SK-N-MC (cell line): ENCODE measurements at places on chromosomes 1 and 21.

- no peak for DNase-seq
These were observed 266.5 kb upstream of the USP24 start for GRCh38 chr1:55481634-55482033.

- DNase-seq, result no peak
These were observed 46.3 kb upstream of the TNFSF18 start for GRCh38 chr1:173097001-173097400.

- no peak for DNase-seq
These were observed 61.5 kb downstream of the TNN start for GRCh38 chr1:175129182-175129581.

GRCh38 chr1:172837816-172838679 lies 179.1 kb downstream of the FASLG start:
- no peak for DNase-seq

- DNase-seq, result no peak
These were observed 226.4 kb downstream of the LBR start for GRCh38 chr1:225201447-225201846.

- no peak for DNase-seq
These were observed 307.4 kb upstream of the ADGRL2 start for GRCh38 chr1:81493102-81493869.

- DNase-seq, result no peak
These were observed 187.2 kb downstream of the FGGY start for GRCh38 chr1:59484096-59484495.

DNA sequence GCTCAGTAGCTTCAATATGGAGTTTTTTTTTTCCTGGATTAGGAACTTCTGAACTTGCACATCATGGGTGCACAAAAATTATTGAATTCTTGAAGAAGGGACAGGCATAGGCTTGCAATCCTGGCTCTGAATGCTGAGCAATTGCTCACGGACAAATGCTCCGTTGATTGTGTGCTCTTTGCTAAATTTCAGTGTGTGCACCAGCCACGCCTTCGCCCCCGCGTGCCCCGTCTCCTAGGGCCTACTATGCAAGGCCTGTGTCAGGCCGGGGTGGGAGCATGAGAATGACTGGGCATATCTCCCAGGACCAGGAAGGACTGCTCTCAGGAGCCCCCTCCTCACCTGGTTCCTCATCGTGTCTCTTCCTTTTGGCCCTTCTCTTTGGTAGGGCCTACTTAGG lies 17.4 kb downstream of the IL6R start:
- no peak for DNase-seq

DNA sequence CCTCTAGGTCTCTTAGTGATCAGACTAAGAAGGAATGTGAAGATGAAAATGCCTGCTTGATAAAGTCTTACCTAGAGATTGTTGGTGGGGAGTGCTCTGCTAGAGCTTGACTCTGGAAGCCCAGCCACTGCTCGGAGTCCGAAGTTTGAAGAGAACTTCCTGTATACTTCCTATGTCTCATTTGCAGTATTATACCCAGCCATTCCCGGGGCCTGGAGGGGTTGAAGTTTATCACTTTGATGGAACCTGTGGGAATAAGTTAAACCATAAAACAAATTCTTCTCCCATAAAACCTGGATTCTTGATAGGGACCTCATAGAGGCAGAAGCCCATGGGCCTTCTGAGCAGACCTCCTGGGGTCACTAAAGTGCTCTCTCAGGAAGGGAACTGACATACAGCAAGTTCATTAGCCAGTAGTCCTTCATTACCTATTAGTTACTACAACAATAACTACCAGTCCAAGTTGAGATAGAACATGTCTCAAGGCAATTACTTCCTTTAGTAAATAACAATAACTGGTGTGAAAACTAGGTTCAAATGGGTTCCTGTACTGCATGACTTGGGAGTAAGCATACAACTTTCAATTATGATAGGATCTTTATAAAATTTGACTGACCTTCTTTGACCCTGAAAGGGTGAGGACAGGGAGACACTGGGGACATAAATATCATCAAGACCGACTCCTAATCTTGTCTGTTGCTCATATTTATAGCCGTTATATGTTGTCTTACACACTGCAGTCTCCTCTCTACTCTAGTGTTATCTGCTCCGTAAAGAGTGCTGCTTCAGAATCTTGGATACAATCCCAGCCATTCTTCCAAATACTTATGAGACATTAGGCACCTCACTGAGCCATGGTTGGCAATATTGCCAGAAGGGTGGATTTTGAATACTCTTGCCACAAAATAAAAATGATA lies at the start of gene OR6N1:
Gene OR6N1 (minus strand): TSS at position 246 of the 917 bp plus-strand sequence. CDS start 5,513 bp downstream, outside the sequence.
- DNase-seq, result no peak

DNA sequence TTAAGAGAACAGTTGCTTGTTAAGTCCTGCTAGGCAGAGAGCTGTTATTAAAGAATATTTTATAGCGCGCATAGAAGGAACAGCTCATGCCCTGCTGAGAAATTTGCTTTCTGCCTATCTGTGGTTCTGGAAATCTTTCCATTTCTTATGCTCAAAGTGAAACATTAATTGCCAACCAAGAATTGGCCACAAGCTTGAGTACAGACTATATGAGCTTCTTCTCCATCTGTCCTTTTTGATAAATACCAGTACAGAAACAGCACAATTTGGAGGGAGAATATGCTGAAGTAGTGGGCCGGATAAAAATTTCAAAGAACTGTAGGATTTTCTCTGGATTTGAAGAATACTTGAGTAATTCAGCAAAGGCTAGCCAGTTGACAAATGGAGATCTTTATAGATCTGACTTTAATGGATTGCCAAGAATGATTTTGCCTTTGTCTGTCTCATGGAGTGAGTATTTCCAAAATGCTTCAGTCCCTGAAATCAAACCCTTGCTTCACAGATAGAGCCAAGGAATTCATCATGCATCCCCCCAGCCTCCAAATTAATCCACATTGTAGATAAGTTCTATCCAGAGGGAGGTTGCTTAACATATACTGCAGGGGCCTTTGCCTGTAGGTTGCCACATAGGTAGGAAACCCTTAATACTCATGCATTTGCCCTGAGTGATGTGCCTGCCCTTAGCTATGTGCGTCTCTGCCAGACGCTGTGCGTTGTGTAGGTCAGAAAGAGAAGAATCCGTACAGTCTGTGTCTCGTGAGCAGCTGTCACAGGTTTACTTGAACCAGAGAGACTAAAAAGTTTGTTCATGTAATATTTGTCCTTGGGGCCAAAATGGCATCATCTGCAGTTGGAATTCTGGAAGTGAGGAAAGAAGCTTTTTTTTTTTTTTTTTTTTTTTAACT lies 44.2 kb downstream of the SMYD2 start:
- DNase-seq, result no peak

- DNase-seq, result no peak
These were observed 17.3 kb upstream of the FGR start for GRCh38 chr1:27652111-27652864.

- DNase-seq, result no peak
These were observed 2.7 kb downstream of the PIK3CD start for GRCh38 chr1:9654051-9654833.

GRCh38 chr1:173392895-173393658 lies 84.1 kb upstream of the PRDX6 start:
- DNase-seq, result no peak

- DNase-seq, result no peak
These were observed 9.1 kb downstream of the MRAP start for GRCh38 chr21:32307706-32308105.

DNA sequence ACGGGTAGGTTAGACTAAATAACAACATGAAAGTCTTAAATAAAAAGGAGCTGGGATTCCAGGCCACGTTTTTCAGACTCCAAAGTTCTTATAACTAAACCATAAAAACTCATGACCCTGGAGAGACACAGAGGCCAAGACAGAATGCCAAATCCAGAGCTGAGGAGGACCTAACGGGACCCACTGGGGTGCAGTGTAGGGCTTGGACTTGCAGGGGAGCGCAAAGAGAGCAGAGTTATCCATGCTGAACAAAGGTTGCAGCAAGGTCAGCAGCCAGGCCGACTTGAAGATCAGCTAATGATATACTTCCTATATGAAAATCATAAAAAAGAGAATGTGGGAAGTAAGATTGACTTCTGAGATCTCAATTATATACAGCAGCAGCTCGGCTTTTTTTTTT lies 237.1 kb downstream of the TM2D1 start:
- DNase-seq, result no peak

DNA sequence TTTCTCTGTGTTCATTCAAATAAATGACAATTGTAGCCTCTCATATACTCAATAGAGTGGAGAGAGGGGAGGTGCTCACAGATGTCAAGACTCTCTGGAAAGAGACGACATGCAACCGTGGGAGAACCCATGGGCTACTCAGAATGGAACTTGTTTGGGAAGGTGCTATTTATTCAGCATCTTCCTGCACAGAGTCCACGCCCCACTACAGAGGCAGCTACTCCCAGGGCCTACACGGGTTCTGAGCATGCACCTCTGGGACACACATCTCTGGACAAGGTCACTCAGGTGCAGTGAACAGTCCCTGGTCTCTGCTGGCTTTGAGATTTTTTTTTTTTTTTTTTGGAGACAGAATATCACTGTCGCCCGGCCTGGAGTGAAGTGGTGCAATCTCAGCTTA lies 64.1 kb downstream of the NID1 start:
- no peak for DNase-seq

DNA sequence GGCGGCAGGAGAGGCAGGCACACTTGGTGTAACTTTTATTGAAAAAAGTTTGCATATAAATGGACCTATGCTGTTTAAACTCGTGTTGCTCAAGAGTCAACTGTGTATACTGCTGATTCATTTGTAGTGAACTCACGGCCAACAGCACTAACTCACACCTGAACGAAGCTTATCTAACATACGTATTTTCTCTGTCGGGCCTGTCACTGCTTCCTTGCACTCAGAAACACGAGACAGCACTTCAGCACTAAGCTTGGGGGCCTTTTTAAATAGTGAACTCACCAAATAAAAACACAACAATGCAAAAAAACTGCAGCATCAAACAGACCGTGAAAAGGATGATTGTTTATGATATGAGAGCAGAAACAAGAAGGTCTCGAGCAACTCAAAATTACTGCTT lies 58.9 kb upstream of the NEK2 start:
- no peak for DNase-seq

- no peak for DNase-seq
These were observed 10.0 kb downstream of the ECHDC2 start for GRCh38 chr1:52911541-52911940.

DNA sequence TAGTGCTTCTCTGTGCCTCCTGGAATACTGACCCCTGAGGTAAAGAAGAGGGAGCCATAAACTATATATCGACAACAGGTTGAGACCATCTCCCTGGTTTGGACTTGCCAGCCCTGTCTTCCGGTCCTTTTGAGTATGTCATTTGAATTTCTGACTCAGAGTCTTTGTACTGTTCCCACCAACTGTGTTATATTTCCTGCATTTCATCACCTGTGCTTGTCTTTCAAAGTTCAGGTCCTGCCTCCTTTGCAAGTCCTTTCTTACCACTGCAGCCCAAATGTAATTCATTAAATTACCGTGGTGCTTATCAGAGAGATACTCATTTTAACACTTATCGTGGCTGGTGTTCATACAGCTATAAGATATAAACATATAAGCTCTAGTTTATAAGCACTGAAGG lies 10.7 kb downstream of the AK5 start:
- DNase-seq, result no peak

DNA sequence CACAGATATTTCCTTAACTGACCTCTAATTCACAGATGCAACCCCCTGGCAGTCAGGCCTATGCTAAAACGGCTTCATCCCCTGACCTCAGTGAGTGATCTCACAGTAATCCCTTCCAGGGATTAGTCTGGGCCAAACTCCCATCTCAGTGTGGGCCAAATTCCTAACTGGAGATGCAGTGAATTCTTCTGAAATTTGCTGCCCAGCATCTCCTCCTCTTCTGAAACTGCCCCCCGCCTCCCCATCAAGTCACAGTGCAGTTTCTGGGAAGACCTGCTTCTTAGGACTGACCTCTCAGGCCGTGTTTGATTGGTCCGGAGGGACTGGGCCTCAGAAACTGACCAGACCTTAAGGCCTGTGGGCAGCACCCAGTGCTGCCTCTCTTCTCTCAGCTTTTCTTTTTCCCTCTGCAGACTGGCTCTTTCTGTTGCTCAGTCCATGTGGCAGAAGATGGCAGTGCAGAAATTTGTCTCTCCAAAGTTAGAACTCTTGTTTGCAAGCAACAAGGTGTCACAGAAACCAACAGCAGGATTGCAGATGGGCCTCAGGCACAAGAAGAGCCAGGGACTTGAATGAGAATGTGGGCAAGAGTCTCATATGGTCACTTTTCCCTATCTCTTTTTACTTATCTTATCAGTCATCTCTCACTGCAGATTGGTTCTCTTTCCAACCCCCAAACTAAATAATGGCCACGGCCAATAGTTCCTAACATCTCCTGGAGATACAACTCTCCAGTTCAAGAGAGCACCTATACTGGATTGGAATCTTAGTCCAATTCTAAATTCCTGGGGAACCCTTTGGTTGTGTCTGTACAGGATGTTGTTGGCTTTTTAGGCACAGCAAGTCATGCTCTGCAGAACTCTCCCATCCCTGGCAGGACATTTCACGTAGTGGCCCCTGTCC lies 95.5 kb upstream of the RALGPS2 start:
- no peak for DNase-seq

GRCh38 chr1:223515926-223516325 lies 122.7 kb downstream of the CCDC185 start:
- DNase-seq, result no peak

DNA sequence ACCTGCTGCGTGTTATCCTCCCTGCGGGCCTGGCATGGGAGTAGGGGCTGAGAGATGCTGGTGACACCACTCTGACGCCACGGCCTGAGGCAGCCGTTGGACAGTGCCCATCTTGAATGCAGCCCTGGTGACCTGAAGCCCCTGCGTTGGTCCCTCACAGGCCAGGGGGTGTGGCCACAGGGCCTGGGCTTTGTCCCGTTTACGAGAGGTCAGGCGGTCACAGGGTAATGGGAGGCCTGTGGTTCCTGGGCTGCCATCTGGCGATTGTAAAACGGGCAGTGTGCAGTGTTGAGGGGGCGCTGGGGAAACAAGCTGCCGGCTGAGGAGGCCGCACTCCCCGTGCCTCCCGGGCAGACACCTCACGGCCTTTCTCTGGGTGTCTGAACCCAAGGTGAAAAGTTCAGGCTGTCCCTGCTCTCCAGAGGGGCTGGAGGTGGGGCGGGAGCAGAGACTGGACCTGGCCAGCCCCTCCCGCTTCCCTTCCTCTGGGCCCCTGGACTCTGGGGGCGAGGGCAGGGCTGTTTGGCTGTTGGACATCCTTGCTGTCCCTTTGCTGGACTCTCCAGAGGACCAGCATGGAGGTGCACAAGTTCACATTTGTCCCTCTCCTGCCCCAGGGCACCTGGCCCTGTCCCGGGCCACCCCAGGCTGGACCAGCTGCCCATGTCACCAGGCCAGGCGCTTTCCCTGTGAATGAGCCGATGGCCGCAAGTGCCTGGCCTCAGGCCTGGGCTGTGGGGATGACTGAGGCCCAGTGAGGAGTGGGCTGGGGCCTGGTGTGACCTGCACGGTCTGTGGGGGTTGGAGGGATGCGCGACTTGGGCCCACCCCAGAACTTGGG lies 42.4 kb downstream of the SKI start:
- DNase-seq, result no peak

DNA sequence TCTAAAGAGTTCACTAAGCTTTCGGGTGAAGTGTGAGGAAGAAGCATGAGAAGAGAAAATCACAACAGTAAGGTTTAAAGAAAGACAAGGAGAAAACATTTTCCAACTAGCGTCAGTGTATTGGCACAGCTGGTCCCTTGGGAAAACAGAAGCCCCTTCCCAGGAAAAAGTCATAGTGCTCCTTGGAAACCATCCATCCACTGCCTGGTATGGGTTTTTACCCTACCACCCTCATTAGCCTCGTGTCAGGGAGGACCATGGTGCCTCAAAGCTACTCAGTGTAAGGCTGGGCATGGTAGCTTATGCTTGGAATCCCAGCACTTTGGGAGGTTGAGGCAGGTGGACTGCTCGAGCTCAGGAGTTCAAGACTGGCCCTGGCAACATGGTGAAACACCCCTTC lies 12.7 kb downstream of the AADACL4 start:
- no peak for DNase-seq
